Amygdala (tissue), 56 donors: ENCODE measurements at places on chromosomes 1 and 21.

GRCh38 chr1:15358565-15359133, 51.0 kb upstream of the EFHD2 start:
- no peak for DNase-seq

DNA sequence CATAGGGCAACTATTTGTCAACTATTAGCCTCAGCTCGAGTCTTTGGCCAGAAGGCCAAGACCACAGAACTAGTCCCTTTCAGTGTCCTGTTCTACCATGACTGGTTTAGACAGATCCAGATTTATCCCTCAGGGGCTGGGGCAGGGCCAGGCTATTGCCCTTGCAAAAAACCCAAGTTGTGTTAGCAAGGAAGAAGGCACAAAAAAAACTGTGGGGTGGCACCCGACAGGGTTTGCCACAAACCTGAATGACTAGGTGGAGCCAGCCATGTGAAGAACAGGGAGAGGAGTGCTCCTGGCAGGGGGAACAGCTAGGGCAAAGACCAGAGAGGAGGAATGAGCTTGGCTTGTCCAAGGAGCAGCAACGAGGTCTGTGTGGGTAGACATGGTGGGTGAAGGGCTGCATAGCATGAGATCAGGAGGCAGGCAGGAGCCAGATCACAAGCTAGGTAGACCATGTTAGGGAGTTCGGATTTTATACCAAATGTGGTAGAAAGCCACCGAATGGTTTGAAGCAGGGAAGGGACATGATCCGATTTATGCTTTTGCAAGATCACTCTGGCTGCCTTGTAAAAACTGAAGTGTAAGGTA, 4.3 kb downstream of the DCST1 start:
- DNase-seq: no peak

DNA sequence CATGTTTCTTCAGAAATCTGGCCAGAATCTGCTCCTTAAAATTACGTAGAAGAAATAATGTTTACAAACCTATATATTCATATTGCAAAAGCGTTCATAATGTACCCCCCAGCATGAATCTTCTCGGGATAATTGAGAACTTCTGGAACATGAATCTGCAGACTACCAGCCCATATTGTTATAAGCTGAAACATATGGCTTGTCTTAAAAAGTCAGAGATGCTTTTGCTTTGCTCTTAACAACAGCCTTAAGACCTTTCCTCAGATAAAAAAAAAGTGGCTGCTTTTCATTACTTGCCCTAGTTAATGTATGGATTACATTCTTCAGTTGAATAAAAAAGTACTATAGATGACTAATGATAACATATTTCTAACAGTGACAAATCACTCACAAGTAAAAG, 15.0 kb upstream of the ZZZ3 start:
- DNase-seq: no peak

DNA sequence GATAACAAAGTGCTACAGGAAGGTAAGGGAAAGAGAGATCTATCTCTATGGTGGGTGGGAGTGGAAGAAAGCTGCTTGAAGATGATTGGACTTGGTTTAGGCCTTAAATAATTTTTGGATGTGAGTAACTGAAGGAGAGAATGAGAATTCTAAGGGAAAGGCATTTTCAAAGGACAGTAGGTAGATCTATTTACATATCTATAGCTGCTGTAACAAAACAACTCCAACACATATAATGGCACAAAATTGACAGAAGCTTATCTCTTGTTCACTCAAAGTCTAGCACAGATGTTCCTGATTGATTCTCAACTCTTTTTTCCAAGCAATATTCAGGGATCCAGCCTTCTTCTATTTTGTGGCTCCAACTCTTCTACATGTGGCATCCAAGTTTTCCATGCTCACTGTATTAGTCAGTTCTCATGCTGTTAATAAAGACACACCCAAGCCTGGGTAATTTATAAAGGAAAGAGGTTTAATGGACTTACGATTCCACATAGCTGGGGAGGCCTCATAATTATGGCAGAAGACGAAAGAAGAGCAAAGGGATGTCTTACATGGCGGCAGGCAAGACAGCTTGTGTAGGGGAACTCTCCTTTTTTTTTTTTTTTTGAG, 3.1 kb upstream of the DDAH1 start:
- DNase-seq: no peak

DNA sequence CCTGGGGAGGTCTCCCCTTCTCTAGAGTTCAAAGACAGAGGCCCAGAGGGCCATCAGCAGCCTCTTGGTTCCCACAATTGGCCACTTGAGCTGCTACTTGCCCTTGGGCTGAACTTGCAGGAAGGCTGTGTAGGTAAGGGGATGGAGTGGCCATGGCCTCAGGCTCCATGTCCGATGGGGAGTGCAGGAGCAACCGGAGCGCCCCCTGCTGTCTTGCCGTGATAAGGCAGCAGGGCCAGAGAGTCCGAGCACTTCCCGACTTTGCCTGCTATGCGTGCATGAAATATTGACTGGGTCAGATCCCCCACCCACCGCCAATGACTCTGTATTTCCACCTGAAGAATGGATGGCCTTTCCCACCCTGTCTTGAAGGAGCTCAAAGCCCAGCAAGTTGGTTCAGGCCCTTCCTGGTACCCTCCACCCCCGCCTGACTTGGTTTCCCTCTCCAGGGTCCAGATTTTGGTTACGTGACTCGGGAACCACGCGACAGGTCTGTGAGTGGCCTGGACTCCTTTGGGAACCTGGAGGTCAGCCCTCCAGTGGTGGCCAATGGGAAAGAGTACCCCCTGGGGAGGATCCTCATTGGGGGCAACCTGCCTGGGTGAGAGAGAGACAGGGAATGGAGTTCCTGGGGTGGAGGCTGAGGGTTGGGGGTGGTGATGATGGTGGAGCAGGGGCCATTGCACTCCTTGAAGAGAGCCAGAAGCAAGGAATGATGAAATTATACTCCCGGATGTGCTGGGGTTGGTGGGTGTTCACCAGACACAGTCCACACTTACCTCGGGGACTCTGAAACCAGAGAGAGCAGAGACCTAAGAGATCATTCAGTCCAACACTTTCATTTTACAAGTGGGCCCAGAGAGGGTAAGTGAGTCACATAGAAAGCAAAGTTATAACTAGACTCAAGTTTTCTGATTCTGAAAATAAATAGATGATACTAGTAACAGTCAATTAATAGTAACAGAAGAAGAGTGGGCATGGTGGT, 25.6 kb downstream of the PADI3 start:
- no peak for DNase-seq

DNA sequence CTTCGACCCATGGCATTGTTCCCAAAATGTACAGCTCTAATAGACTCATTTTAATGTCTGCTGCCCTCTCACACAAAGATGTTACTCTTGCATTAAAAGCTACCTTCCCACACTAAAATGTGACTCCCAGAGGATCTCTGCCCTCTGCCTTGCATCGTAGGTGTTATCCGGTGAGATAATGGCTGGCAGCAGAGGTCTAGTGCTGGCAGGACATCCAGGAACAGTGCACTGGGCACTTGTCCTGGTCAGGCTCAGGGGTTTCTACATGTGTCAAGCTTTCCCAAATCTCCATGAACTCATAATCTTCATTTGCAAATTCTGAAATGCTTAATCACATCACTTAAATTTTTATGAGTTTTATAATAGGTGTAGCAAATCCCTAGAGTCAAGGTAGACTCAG, 310.6 kb downstream of the LRRIQ3 start:
- DNase-seq: no peak

DNA sequence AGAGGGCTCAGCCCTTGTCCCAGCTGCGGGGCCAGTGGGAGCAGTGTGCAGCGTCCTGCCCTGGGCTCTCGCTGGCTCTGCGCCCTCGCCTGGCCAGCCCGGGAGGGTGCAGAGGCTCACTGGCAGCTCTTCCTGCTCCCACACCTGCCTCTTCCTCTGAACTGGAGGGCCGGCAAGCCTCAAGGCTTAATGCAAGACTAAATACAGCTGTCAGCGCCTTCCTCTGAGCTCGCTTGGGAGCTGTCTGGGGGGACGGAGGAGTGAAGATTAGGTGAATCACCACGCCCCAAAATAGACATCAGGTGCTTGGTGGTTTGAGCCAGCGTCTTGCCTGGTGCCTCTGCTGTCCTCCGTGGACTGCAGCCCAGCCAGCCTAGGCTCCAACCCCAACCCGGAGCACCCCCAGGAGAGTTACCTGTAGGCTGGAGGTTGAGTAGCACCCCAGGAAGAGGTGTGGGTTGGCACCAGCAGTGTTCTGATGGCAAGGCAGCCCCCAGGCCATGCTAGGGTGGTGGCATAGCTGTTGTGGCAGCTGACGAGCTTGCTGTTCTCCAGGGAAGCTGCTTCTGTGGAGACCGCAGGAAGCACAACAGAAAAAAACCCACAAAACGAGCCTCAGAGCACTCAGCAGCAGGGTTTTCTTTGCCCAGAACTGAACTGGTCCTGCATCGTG, 36.9 kb downstream of the UMODL1 start:
- no peak for DNase-seq

DNA sequence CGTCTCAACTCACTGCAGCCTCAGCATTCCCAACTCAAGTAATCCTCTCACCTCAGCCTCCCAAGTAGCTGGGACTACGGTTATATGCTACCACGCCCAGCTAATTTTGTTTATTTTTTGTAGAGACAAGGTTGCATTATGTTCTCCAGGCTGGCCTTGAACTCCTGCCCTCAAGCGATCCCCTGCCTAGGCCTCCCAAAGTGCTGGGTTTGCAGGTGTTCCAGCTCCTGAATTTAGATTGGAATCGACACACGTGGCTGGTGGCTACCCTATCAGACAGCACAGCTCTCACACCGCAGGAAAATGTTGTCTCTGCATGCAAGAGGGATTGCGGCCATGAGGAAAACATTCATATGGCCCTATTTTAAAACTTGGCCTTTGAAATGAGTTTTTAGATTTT, 76.7 kb upstream of the GALNT2 start:
- no peak for DNase-seq

GRCh38 chr1:169529068-169529642, 43.4 kb upstream of the SLC19A2 start:
- no peak for DNase-seq

GRCh38 chr1:50822035-50822776, 137.9 kb downstream of the FAF1 start:
- DNase-seq: no peak

DNA sequence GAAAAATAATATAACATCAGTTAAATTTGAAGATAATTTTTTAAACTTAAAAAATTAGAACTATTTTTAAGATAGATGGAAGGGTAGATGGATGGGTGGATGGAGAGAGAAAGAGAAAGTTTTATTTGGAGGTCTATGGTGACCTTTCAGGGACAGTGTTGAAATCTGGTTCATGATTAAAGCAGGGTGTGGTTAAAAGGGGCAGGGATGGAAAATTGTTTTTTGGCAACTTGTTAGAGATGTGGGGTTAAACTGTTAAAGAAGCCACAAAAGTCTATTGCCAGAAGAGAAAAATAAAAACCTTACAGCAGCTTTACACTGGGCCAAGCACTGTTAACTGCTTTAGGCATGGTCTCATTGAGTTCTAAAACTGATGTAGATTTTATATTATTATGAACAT, 134.9 kb upstream of the GORAB start:
- no peak for DNase-seq

GRCh38 chr1:246876431-246876830, 55.3 kb downstream of the AHCTF1 start:
- no peak for DNase-seq

DNA sequence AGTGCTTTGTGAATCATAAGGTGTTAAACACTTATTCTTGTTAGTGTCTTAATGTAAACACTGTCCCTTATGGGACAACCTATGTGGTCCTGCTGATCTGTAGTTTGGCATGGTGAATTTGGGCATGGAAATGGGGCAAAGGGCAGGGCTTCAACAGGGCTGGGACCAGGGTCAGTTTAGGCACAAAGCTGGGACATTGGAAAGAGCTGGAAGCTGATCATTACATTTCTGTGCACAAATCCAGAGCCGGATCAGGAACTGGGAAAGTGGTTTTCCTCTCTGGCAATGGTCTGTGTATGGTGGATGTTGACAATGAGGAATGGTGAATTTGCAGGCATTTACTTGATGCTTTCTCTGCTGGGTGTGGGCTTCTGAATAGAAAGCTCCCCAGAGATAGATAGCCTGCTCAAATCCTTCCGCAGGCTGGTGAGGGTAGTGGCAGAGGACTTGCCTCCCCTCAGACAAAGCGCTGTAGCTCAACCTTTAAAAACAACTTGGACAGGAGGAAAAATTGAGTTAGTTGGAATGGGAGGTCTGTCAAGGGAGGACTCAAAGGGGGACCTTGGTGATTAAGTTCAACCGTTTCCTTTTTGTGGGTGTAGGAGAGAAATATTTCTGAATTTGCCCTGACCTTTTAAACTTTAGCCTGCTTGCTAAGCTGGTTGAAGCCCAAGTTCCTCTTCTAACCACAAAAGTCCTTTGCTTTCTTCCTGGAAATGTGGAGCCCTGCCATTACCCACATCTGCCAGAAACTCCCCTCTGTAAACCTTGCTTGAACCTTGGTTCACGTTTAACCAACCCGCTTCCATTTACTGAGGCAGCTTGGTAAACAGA, 35.3 kb downstream of the HLX start:
- DNase-seq: no peak

- no peak for DNase-seq
Observed at GRCh38 chr1:232357416-232357815, 272.5 kb downstream of the SIPA1L2 start.

- no peak for DNase-seq
Observed at GRCh38 chr1:163166886-163167555, 35.7 kb downstream of the RGS5 start.
